ENCODE measurements at places on chromosomes 1 and 21.

DNA sequence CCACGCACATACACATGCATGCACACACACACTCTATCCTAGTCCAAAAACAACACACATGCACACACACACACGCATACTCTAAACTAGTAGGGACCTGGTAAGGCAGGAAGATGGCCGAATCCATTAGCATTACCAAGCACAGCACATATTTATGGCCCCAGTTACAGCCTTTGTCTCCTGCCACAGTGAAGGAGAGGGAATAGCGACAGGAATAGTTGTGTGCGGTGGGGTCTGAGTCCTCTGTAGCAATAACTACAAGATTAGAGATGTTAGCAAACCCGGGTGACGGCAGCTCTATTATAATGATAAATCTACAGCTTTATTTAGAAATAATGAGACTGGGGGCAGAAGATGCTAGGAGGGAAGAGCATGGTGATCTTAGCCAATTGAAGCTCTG lies 20.5 kb downstream of the SYT6 start:
- no peak for DNase-seq

- no peak for DNase-seq
Measured at GRCh38 chr1:218874313-218874712, 299.4 kb upstream of the LYPLAL1 start.

DNA sequence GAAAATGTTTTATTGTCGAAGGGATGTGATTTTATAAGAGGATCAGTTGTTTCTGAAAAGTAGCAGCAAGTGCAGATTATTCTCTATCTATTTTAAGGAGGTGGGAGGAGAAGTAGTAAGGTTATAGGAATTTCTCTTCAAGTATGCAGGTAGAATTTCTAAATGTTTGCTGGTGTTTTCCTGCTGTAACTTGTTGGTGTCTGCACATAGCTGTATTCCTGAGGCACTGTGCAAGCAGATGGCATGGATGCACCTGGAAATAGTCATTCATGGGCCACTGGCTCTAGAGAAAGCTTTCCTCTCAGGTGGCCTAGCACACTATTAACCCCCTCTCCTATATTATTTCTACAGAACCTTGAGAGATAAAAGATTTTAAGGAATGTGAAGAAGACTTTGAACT lies 30.3 kb upstream of the PODN start:
- DNase-seq: no peak

DNA sequence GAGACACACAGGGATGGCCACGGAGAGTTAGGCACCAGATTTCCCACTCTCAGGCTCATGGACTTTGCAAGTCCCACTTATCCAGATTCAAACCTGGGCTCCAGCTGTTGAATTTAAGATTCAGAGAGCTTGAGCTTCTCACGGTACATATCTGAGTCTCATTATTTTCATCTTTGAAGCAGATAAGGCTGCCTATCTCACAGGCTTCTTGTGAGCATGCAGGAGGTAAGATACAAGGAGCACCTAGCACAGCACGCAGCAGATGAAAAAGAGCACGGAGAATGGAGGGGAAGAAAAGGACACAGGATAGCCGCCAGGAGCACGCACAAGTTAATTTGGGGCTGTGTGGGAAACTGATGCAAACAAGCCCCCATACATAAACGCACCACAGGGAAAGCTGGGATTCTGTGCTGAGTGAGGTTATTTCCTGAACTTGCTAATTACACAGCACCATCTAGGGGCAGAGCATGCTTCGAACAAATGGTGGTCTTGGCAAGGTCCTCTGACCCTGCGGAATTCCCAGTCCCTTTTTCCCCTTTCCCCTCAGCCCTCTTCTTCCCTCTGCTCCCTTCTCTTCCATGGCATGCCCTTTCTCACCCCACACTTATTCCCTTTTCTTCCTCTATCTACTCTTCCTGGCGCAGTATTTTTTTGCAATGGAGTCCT lies 134.7 kb upstream of the VANGL1 start:
- no peak for DNase-seq

GRCh38 chr1:26075421-26076144 lies 8.2 kb upstream of the TRIM63 start:
- no peak for DNase-seq

GRCh38 chr1:77065693-77066342 lies 153.4 kb downstream of the PIGK start:
- no peak for DNase-seq

Data from stimulated activated CD4-positive, alpha-beta T cell treated with anti-CD3 and anti-CD28 coated beads, TNF-alpha, amount 100 ng/mL, for 48 hours (primary cell).